ENCODE measurements at places on chromosomes 3 and 15.

GRCh38 chr15:82710926-82711490 is 1.3 kb upstream of the AP3B2 start:
- H3K4me3 ChIP-seq = no peak overlapping the region
- DNase-seq = no peak
- no peak overlapping the region for H3K27ac ChIP-seq
- H3K36me3 ChIP-seq = no peaks in the 10 kb centered on the region
- peaks cover 3% of the 10 kb centered on the region for H3K4me1 ChIP-seq
- 0 out of 2 replicates have a peak, but pooled peaks cover 6% of the 10 kb centered on the region for H3K27me3 ChIP-seq

GRCh38 chr15:52427804-52428203 is 100.9 kb downstream of the MYO5A start:
- H3K36me3 ChIP-seq = peaks cover 4% of the 10 kb centered on the region
- H3K27me3 ChIP-seq = no peaks in the 10 kb centered on the region
- no peaks in the 10 kb centered on the region for H3K4me1 ChIP-seq
- H3K4me3 ChIP-seq = no peak overlapping the region

DNA sequence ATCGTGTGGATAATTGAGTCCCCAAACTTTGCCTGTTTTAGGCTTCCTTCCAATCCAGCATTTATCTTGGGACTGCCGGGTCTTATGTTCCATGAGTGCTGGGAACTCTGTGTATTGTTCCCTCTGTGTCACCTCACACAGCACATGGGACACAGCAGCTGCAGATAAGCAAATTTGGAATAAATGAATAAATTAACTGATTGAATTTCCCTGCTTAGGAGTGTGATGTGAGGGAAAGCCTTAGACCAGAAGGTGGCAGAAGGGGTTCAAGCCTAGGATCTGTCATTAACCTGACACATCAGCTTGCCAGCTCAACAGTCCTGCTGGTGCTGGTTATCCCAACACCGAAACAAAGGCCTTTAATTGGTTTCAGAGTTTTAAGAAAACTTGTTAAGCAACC is 114.3 kb downstream of the OXSM start:
- H3K27me3 ChIP-seq = no peaks in the 10 kb centered on the region
- no peak overlapping the region for H3K27ac ChIP-seq
- no peaks in the 10 kb centered on the region for H3K4me1 ChIP-seq
- no peak for DNase-seq
- H3K36me3 ChIP-seq = no peaks in the 10 kb centered on the region
- H3K4me3 ChIP-seq = no peak overlapping the region

DNA sequence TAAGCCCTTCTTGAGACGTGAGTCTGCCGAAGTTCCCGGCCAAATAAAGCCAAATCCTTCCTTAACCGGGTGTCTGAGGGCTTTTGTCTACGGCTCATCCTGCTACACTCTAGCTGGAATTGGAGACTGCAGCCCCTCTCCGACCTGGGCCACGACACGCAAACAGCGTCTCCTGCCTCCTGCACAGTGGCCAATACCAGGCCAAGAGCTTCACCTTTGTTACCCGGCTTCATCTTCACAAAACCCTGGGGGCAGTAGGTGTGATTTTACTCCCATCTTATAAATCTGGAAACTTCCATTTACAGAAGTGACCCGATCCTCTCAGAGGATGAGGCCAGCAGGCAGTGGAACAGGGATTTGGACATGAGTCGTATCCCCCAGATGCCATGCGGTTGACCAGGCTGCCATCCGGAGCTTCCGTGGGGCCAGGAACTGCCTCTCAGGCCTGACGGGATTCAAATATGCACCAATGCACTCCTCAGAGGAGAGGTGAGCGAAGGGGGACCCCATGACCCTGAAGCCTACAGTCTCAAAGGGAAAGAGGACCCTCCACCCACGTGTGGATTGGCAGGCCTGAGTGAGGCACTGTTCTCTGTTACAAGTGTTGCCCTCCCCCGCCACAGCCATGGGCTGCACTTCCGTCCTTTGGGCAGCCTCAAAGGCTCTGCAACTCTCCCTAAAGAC is 53.2 kb upstream of the KLF13 start:
- H3K27me3 ChIP-seq = no peaks in the 10 kb centered on the region
- H3K4me1 ChIP-seq = peaks cover 5% of the 10 kb centered on the region
- H3K36me3 ChIP-seq = no peaks in the 10 kb centered on the region

GRCh38 chr3:56823421-56823926 is 21.7 kb upstream of the ARHGEF3 start:
- DNase-seq = no peak
- H3K27ac ChIP-seq = no peak overlapping the region
- no peak overlapping the region for H3K4me3 ChIP-seq
- H3K36me3 ChIP-seq = no peaks in the 10 kb centered on the region
- H3K4me1 ChIP-seq = 0 out of 2 replicates have a peak, but pooled peaks cover 6% of the 10 kb centered on the region

DNA sequence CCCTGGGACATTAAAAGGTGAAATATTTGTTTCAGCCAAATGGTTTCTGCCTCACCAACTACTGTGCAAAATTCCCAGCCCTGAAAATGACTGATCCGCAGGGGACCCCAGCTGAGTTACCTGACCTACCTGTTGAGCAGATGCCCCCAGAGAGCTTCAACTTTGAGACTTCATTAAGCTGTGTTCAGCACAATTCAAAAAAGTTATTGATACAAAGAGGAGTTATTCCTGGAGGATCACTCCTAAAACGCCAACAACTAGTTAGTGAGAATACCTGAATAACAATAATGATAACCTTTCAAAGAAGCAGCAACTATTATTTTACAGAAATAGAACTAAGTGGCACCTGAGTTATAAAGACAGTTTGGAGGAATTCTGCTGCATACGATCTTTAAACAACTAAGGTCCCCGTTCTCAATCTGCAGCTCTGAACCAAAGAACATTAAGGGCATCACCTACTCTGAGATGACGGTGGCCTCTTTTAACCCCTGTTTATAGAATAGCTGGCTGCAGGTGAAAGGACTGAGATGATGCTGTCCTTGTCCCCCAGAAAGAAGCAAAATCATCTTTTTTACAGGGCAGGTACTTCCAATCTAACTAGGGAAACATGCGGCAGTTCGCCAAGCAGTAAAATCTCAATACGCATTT is 659 bp downstream of the GADL1 start:
- H3K27ac ChIP-seq = no peak overlapping the region
- no peaks in the 10 kb centered on the region for H3K27me3 ChIP-seq
- H3K4me1 ChIP-seq = no peaks in the 10 kb centered on the region
- DNase-seq = no peak
- H3K4me3 ChIP-seq = no peak overlapping the region

- H3K27ac ChIP-seq = no peak overlapping the region
- no peaks in the 10 kb centered on the region for H3K27me3 ChIP-seq
- H3K4me3 ChIP-seq = no peak overlapping the region
- no peaks in the 10 kb centered on the region for H3K36me3 ChIP-seq
Observed at GRCh38 chr15:74388363-74388951, 21.0 kb upstream of the CYP11A1 start.

GRCh38 chr15:85709250-85709649 is 85.5 kb downstream of the KLHL25 start:
- H3K4me1 ChIP-seq = peaks cover 26% of the 10 kb centered on the region
- no peak overlapping the region for H3K27ac ChIP-seq
- H3K4me3 ChIP-seq = no peak overlapping the region
- DNase-seq = no peak
- no peaks in the 10 kb centered on the region for H3K36me3 ChIP-seq

GRCh38 chr3:26639339-26639738 is 16.8 kb downstream of the LRRC3B start:
- DNase-seq = no peak
- H3K27me3 ChIP-seq = no peaks in the 10 kb centered on the region
- no peaks in the 10 kb centered on the region for H3K4me1 ChIP-seq
- H3K4me3 ChIP-seq = no peak overlapping the region
- H3K27ac ChIP-seq = no peak overlapping the region

- H3K36me3 ChIP-seq = no peaks in the 10 kb centered on the region
- H3K27me3 ChIP-seq = peaks cover 73% of the 10 kb centered on the region
- no peak overlapping the region for H3K4me3 ChIP-seq
- H3K27ac ChIP-seq = no peak overlapping the region
- peaks cover 7% of the 10 kb centered on the region for H3K4me1 ChIP-seq
Observed at GRCh38 chr15:74209997-74210671, 7.5 kb upstream of the STRA6 start.

GRCh38 chr3:18044971-18045880 is 302.8 kb upstream of the TBC1D5 start:
- no peak overlapping the region for H3K27ac ChIP-seq
- no peaks in the 10 kb centered on the region for H3K4me1 ChIP-seq
- H3K27me3 ChIP-seq = no peaks in the 10 kb centered on the region
- no peaks in the 10 kb centered on the region for H3K36me3 ChIP-seq

DNA sequence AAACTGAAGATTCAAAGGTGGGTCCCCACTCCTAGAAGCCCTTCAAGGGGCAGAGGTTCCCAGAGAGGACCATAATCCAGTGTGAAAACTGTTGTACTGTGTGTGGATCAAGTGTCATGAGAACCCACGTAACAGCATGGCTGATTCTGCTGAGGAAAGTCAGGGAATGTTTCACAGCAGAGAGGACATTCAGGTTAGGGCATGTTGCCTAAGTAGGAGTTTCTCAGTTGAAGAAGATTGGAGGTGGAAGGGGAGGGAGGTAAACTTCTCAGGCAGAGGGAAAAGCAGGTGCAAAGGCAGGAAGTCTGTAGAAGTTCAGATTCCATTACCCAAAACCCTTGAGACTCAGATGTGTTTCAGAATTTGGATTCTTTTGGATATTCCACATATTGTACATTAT is 246.1 kb upstream of the NR2E3 start:
- no peaks in the 10 kb centered on the region for H3K27me3 ChIP-seq
- H3K27ac ChIP-seq = no peak overlapping the region
- H3K4me1 ChIP-seq = no peaks in the 10 kb centered on the region
- DNase-seq = no peak
- no peaks in the 10 kb centered on the region for H3K36me3 ChIP-seq

DNA sequence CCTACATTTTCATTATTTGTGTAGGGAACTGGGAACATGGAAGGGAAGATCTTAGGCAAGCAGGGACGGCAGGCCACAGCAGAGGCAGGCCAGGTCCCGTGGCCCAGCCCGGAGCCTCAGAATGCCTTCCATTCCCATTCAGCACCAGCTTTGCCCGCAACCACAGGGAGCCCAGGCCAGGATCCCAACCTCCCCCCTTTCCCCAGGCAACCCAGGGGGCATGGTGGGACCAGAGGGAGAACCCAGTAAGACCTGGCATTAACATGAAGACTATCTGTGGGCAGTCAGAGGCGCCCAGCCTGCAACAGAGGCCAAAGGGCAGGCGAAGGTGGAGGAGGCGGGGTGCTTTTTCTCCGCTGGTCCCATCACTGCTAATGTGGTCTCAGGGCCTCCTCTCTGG is 135.6 kb downstream of the TPRA1 start:
- peaks cover 63% of the 10 kb centered on the region for H3K27me3 ChIP-seq
- H3K36me3 ChIP-seq = no peaks in the 10 kb centered on the region
- DNase-seq = no peak

DNA sequence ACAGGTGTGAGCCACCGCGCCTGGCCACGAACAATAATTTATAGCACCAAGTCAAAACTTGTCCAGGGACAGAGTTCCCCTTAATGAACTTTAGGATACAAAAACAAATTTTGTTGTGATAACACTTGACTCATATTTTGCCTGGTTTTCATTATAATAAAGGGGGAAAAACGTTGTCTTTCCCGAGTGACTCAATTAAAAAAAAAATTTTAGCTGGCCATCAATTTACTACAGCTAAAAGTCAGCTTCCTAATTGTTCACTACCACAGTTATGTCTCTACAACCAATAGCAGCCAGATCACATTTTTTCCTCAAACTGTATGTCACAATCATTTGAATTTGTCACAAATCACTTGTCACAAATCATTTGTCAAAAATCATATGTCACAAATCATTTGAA is 116.0 kb downstream of the P3H2 start:
- H3K4me3 ChIP-seq = no peak overlapping the region
- H3K27ac ChIP-seq = no peak overlapping the region
- H3K4me1 ChIP-seq = no peaks in the 10 kb centered on the region

GRCh38 chr3:75295013-75295412 is 369.1 kb upstream of the FRG2C start:
- no peak overlapping the region for H3K4me3 ChIP-seq
- H3K4me1 ChIP-seq = no peaks in the 10 kb centered on the region
- H3K27ac ChIP-seq = no peak overlapping the region
- no peaks in the 10 kb centered on the region for H3K27me3 ChIP-seq

DNA sequence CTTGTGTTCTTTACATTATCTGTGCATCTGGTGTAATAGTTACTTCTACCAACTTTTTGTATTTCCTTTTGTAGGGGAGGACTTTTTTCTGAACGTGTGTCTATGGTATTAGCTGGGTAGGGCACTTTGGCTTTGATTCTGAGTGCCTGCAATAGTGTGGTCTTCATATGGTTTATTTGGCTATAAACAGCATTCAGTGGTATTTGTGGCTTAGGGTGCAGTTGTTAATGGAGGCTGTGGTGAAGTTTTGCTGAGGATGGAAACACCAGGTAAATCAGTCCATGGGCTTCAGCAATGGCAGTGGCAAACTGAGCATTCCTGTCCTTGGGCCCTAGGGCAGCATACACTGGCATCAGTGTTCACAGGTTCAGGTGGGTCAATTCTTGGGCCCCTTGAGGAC is 230.6 kb upstream of the CTNNB1 start:
- no peaks in the 10 kb centered on the region for H3K36me3 ChIP-seq
- no peaks in the 10 kb centered on the region for H3K27me3 ChIP-seq
- no peak overlapping the region for H3K27ac ChIP-seq
- no peak overlapping the region for H3K4me3 ChIP-seq
- peaks cover 34% of the 10 kb centered on the region for H3K4me1 ChIP-seq
- no peak for DNase-seq

GRCh38 chr3:77147836-77148578 is 108.1 kb downstream of the ROBO2 start:
- no peak for DNase-seq
- no peaks in the 10 kb centered on the region for H3K36me3 ChIP-seq
- H3K4me3 ChIP-seq = no peak overlapping the region
- H3K4me1 ChIP-seq = no peaks in the 10 kb centered on the region

- no peaks in the 10 kb centered on the region for H3K4me1 ChIP-seq
- no peaks in the 10 kb centered on the region for H3K27me3 ChIP-seq
- H3K4me3 ChIP-seq = no peak overlapping the region
- DNase-seq = no peak
- no peaks in the 10 kb centered on the region for H3K36me3 ChIP-seq
Observed at GRCh38 chr15:35306361-35306981, 221.4 kb upstream of the NANOGP8 start.
